ENCODE measurements at places on chromosomes 6 and 20.

GRCh38 chr20:57672164-57672563 lies 37.7 kb downstream of the PMEPA1 start:
- no peak for DNase-seq

DNA sequence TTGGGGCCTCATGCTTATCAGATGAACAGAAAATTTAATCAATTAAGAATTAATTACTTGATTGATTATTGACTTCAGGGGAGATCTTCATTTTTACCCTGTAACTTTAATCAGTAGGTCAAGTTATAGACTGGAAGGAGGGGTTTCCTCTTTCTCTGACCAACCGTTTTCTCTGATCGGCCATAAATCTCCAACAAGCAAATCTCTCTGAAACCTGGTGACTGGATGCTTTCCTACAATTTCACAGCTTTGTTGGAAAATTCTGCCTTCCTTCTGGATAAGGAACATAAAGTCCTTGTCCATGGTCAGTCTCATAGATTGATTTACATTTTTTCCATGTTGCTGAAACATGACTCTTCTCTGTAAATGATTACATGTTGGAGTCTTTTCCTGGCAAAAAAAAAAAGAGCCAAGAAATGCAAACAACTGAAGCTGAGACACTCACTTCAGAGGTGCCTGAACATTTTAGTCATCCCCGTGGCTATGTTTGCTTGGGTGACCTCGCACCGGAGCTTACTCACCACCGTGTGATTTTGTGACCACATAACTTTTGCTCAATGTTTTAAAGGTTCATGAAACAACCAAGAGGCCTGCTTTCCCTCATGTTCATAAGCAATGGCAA lies 31.0 kb downstream of the IRF4 start:
- peak; percentile 89 for DNase-seq

DNA sequence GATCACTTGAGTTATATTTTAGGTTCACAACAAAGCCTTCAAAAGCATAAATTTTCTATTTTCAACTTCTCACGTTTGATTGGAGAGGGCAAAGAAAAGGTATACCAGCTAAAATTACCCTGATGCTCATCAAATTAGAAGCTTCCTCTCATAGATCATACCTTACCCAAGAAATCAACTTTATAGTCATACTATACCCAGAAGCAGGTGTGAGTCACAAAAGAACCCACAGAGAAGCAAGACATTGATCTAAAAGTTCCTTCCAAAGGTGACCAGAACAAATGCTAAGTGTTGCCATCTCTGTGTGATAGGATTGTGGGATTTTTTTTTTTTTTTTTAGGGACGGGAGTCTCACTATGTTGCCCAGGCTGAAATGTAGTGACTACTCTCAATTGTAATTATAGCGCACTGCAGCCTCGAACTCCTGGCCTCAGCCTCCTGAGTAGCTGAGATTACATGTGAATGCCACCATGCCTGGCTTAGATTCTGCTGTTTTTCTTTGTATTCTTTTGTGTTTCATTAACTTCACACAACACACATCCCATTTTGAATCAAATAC lies 3.3 kb downstream of the EIF2S2 start:
- no peak for DNase-seq

- DNase-seq, result no peak
Measured at GRCh38 chr6:70575899-70576495, 9.3 kb downstream of the SDHAF4 start.

DNA sequence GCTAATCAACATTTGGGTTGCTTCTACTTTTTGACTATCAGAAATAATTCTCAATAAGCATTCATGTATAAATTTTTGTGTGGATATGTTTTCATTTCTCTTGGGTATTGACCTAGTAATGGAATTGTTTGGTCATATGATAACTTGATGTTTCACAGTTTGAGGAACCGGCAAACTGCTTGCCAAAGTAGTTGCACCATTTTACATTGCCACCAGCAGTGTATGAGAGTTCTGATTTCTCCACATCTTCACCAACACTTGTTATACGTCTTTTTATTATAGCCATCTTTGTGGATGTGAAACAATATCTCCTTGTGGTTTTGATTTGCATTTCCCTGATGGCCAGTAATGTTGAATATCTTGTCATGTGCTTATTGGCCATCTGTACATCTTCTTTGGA lies 42.6 kb upstream of the TGM2 start:
- DNase-seq, result no peak

DNA sequence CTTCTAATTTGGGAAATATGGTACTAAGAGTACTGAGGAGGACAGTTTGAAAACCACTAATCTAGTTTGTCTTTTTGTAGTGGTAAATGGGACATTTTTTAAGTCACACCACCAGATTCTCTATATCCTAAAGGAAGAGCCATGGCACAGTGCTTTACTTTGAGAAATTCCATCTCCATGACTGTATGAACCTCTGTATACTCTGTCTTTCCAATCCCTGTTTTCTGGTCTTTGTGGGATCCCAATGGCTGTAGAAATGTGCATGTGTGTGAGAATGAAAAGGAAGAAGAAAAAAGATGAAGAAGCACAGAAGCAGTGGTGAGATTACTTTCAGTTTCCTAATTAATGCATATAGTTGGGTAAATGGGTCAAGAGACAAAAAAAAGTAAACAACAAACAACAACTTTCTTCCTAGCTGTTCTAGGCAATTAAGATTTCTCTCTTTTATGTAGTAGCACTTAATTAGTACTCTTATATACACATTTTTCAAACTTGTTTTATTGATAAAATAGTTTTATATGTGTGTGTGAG lies 141.2 kb upstream of the HCRTR2 start:
- no peak for DNase-seq

DNA sequence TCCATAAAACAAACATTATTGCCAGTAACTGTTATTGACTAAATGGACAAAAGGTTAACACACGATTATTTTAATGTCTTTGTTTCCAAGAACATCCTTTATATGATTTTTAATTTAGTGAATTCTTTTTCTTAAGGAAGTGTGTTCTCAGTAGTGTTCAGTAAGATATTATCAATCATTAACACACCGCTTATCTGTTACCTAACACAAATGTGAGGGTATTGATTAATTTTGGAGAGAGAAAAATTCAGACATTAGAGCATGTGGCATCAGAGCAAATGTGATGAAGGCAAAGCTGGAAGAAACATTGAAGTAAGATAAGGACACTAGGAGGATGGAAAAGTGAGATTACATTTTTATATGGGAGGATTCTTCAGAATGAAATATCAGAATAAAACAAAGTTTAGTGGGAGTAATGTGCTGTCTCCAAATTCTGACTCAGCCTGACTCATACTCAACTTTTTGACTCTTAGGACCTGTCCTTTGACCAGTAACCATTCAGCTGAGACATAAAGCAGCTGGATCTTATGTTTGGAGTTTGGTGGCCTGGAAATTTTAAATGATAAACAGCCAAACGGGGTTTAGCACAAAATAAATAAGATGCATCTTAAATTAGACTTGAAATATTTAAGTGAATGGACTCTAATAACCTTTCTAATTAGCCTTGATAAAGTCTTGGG lies 348.6 kb downstream of the CD109 start:
- DNase-seq, result no peak

DNA sequence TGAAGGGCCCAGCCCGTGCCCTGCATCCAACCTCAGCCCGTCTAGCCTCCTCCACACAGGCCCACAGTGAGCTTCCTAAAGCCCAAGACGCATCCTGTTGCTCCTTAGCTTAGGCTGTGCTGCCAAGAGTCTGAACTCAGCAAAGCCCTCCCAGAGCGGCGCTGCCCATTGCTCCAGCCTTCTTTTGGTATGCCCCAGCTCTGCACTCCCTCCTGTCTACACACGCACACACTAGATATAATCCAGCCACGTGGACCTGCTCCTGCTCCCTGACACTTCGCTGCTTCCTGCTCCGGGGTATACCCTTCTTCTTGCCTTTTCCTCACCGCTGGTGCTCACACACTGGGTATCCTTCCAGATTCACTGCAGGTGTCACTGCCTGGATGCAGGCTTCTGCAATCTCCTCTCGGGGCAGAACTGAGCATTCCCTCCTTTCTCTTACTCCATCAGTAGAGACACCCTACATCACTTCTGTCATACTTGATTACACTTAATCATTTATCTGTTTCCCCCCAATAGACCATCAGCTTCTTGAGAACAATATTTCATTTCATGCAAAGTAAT lies 23.8 kb downstream of the GABRR2 start:
- DNase-seq, result no peak

DNA sequence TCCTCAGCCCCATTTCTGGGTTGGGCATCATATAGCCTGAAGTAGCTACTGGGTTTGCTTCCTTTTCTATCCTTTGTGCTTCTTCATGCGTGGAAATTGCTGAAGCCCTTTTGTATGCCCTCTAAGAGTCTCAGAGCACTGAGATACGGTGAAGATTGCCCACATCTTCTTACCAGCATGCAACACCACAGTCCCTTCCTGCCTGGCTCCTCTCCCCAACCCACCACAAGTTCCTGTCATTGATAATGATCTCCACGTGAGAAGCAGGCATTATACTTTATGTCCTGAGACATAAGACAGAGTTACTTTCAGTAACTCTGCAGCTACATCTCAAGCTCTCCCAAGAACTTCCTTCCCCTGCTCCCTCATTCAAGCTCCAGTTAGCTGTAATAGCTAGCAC lies 15.8 kb upstream of the PLCB4 start:
- no peak for DNase-seq

- no peak for DNase-seq
Measured at GRCh38 chr6:36912030-36912454, 26.3 kb downstream of the C6orf89 start.

- no peak for DNase-seq
Measured at GRCh38 chr6:24283043-24283985, 74.5 kb downstream of the DCDC2 start.

- no peak for DNase-seq
Measured at GRCh38 chr6:33799454-33800113, 4.2 kb downstream of the MLN start.

GRCh38 chr20:37378785-37379598 lies 33.1 kb downstream of the SRC start:
- no peak for DNase-seq

DNA sequence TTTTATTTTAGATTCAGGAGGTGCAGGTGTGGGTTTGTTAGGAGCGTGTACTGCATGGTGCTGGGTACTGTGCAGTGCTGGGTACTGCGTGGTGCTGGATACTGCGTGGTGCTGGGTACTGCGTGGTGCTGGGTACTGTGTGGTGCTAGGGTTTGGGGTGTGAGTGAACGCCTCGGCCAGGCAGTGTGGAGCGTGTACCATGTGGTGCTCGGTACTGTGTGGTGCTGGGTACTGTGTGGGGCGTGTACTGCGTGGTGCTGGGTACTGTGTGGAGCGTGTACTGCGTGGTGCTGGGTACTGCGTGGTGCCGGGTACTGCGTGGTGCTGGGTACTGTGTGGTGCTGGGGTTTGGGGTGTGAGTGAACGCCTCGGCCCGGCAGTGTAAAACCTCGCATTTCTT lies 62.9 kb downstream of the WDR27 start:
- no peak for DNase-seq

- peak; percentile 15 for DNase-seq
Measured at GRCh38 chr6:147322299-147323162, 118.3 kb downstream of the STXBP5 start.

- DNase-seq, result no peak
Measured at GRCh38 chr6:27630727-27631608, 158.1 kb upstream of the ZNF184 start.

- DNase-seq, result peak; percentile 24
Measured at GRCh38 chr6:53793318-53794136, 1.3 kb upstream of the LRRC1 start.

DNA sequence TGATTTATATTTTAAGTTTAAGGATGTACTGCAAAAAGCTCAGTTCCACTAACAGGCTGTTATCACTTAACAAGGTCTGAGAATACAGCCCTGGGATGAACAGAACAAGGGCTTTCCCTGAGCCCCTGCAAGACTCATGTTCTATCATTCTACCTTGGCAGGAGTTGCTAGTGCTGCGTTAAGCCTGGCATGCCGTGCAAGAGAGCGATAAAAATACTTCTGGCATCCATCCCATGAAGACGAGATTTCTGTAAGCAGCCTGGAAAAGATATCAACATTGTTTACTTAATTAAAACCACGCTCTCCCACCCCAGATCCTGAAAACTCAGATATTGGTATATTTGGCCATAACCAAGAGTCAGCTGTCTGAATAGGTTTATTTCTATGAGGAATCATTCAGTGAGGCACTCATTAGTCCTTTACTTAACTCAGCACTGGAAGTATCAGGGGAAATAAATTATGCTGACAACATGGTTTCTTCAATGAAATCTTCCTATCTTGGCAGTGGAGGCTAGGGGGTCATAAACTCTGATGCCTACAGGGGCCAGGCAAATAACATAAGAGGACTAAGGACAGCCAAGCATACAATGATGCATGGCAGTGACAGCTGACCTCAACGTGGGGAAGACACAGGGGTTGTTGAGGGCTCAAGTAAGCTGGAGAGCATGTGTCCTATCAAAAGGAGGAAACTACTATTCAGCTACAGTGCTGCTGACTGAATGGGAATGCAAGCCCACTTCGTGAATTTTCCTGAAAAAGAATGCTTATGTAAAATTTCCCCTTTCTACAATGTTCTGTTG lies 37.6 kb upstream of the LYRM2 start:
- DNase-seq, result peak; percentile 48

DNA sequence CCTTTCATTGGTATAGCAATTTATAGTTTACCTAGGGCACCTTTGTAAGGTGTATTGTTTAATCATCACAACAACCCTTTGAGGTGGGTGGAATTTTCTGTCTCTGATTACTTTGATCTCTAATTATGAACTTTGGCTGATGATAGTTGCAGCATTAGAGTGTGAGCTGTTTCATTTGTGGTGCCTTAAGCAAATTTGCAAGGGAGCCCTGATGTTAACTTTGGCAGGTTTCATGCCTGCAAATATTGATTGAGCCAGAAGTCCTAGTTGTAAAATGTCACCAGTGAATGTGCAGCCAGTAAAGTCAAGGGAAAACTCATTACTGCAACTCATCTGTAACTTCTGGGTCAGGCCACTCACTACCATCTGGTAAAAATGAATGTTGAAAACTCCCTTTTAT lies 29.8 kb downstream of the CTNNBL1 start:
- DNase-seq, result no peak

GRCh38 chr20:57076951-57077350 lies 189.5 kb downstream of the BMP7 start:
- DNase-seq, result no peak

DNA sequence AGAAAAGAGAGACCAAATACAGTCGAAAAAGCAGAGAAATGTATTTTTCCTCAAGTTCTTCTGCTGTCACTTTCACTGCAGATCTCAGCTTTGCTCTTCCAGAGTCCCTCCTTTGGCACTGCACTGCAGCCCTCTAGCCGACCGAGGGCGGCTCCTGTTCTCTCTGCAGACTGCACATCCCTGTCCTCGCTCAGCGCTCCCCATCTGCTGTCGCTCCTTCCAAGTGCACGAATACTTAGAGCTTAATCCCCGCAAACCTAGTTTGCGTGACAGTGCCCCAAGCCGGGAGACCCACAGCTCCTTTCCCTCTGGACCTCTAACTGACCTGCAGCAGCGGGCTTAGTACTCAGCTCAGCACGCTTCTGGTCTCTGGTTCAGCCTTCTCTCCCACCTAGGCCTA lies 15.2 kb downstream of the RPP21 start:
- DNase-seq, result no peak

- no peak for DNase-seq
Measured at GRCh38 chr6:168326294-168327261, 7.0 kb upstream of the DACT2 start.

Data from AG04450 (cell line).